ENCODE measurements at places on chromosomes 2 and 18.

- no peak for DNase-seq
Measured at GRCh38 chr2:143051465-143051864, 77.8 kb upstream of the ARHGAP15 start.

DNA sequence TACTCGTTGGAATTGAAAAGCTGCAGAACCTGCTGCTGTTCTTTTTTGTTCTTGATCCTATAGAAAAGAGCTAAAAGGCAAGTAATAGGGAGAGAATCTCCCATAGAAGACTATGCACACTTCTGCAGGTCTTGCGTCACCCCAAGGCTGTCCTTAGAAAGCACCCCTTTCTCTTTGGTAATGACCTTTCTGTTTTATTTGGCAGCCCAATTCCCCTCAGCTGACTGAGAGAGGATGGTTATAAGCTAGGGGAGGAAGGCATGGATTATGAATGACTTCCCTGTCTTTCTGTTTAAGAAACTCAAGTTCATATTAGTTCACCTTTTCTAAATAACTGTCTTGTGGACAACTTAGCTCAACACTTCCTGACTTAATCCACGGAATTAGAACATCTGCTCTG, 122.9 kb downstream of the TXNL1 start:
- no peak for DNase-seq

DNA sequence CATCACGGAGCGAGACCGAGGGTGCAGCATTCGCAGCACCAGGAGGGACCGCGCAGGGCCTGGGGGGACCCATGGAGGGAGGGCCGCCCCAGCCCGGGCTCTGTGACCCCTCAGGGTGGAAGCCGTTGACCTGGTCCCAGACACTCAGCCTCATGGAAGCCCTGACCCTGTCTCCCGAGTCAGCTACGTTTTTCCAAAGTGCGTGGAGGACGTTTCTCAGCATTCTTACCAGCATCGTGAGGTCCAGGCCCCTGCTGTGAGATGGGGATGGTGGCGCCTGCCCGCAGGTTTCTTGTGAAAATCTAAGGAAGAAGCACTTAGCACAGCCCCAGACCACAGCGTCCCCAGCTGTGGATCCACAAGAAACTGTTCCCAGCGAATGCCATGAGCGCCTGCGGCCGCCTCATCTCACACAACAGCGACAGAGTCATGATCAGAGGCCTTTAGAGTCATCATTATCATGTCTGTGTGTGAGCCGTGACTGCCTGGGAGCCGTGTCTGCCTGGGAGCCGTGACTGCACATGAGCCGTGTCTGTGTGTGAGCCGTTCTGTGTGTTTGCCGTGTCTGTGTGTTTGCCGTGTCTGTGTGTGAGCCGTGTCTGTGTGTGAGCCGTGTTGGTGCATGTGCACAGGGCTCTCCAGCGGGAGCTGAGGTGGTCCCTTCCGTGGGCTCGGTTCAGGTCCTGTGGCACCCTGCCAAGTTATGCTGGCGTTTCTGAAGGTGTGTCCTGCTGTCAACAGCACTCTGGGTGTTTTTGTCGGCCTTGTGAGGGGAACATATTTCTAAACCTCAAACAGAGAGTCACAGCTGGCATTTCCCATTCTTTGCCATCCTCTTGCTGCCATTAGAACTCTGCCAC, 49.2 kb upstream of the KCNG2 start:
- DNase-seq = no peak

DNA sequence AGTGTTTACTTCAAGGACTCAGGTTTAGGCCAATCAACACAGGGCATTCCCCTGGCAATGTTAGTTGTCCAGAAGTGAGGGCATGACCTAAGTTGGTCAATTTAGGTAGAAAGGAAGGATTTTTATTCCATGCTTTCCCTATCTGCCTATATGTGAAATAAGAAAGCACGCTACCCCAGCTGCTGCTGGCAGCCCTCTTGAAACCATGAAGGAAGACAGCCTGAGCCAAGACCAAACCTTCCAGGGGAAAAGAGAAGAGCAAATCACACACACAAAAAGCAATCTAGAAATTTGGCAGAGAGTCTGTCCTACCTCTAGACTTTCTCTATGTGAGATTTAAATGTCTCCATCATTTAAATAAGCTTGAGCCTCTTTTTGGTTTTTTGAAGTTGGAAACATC, 387.6 kb downstream of the TNS1 start:
- no peak for DNase-seq

- DNase-seq = peak; percentile 98
Measured at GRCh38 chr2:46257476-46257875, 39.7 kb upstream of the EPAS1 start.

- DNase-seq = no peak
Measured at GRCh38 chr2:65407240-65407639, 25.2 kb downstream of the SPRED2 start.

DNA sequence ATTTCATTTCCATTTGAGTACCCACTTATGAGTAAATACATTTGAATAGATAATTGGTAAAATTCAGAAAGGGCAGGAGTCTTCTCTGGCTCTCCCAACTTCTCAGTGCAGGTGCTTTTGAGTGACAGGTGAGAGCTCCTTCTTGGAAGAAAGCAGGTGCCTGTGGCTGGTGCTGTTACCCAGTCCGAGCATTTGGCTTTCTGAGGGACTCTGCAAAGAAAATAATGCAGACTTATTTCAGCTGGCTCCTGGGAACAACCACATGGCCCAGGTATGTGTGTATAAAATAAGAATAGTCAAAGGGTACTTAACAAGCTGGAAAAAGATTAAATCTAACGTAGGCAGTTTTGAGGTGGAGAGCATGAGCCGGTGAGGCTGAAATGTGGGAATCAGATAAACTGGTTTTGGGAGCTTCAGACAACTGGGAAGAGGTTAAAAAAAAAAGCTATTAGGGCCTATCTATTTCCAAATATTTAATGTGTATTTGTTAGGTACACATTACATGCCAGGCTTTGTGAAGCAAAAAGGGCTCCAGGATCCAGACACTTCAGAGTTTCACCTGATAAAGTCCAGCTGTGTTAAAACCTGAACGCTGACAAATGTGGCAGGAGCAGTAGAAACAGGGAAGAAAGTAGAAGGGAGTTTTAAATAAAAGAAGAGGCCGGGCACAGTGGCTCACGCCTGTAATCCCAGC, 20.6 kb downstream of the ZNF236 start:
- DNase-seq = no peak

GRCh38 chr18:31436825-31437224, 10.7 kb upstream of the DSG3 start:
- peak; percentile 71 for DNase-seq

DNA sequence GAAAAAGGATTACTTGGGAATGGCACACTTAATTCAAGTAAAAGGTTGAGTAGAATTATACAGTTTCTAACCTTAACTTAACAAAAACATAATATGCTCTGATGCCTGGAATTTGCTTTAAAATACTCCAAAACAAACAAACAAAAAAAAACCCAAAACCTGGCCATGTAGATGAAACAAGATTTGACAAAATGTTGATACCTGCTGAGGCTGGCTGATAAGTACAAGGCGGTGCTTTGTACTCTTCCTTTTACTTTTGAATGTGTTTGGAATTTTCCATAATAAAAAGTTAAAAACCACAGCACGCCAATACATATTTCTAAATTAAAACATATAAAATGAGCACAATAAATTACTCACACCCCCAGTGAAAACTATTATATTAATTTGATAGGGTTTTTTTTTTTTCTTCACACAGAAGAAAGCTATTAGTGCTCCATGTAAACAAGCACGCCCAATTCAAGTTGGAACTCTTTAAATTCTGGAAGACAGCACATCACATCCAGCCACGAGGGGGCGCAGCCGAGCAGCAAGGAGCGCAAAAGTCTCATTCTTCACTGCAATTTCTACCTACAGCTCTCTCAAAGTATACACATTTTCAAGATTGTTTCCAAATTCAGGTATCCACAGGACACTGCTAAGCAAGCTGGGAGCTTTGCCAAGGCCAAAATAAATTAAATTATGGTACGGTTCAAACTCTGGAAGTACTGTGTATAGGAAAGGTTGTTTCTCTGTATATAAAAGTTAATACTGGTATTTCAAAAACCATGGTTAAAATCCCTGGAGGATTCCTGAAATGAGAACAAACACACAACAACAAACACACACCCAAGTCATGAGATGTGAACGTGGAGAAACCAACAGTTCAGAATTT, 7.5 kb downstream of the SERTAD2 start:
- DNase-seq = peak; percentile 81

DNA sequence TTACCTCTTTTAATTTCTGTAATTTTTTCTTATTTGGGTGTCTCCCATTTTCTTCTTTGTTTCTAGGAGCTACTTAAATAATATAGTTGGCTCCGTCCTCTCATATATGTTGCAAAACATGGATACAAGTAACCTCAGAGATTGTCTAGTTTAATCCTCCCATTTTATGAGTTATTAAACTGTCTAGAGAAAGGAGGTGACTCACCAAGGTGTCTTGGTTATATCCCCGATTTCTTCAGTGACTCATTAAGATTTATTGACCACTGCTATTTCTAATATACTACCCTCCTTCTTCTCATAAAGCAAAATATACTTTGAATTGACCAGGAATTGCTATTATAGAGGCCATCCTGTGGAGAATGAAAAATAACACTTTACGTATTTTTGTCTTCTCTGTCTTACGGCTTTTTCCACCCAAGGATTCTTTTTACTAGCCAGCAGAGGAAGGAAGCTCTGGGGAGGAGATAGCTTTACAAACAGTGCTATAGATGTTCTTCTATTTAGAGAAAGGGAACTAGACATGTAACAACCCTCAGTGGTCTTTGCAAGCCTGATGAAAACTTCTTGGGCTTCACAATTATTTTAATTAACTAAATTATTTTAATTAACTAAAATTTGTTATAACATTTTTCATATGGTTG, 300.4 kb upstream of the TNP1 start:
- DNase-seq = no peak

DNA sequence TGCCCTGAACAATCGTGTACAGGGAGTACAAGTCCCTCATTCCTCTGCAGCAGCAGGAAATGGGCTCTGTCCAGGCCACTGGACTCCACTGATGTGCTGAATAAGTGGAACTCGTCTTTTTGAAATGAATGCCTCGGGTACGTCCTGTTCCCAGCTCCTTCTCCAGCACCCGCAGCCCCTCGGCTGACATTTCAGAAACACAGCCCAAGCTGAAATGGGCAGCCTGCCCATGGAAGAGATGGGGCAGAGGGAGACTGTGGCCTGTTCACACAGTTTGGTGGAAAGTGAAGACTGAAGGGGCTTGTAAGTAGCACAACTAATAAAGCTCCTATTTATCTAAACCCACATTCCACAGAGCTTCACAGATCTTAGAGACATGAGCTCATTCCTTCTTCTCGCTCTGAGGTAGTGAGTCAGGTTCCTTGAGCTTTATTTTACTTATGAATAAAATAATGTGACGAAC, 498.6 kb downstream of the TXNL1 start:
- DNase-seq = no peak

- no peak for DNase-seq
Measured at GRCh38 chr2:82857967-82858366, 1601.1 kb downstream of the SUCLG1 start.

GRCh38 chr18:70334264-70334663, 45.4 kb downstream of the SOCS6 start:
- no peak for DNase-seq

DNA sequence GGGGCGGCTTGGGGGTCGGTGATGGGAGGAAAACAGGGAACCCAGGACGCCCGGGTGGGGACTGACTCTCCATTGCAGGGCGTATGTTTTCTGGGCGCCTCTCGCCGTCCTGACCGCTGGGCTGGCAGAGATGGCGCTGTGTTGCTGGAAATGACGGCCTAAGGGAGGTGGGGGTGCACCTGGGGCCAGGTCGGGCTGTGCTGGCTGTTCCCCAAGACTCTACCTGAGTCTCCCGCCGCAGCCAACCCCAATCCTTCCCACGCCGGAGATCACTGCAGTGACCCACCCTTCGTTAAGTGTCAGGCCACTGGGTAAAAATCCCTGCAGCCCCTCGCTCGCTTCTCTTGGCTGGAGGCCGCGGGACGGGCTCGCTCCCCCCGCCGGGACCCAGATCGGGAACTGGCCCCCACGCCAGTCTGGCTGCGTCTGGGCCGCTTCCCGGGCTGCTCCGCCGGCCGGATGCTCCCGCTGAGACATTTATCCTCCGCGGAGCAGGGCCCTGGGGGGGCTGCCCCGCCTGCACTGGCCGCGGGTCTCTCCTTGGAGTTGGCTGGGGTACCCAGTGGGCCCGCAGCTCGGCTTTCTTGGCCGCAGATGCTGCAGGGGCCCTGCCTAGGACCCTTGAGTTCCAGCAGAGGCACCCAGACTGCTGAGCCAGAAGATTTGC, 7.8 kb upstream of the ARMC9 start:
- DNase-seq = peak; percentile 42

- no peak for DNase-seq
Measured at GRCh38 chr18:51072586-51073313, 42.7 kb downstream of the SMAD4 start.

DNA sequence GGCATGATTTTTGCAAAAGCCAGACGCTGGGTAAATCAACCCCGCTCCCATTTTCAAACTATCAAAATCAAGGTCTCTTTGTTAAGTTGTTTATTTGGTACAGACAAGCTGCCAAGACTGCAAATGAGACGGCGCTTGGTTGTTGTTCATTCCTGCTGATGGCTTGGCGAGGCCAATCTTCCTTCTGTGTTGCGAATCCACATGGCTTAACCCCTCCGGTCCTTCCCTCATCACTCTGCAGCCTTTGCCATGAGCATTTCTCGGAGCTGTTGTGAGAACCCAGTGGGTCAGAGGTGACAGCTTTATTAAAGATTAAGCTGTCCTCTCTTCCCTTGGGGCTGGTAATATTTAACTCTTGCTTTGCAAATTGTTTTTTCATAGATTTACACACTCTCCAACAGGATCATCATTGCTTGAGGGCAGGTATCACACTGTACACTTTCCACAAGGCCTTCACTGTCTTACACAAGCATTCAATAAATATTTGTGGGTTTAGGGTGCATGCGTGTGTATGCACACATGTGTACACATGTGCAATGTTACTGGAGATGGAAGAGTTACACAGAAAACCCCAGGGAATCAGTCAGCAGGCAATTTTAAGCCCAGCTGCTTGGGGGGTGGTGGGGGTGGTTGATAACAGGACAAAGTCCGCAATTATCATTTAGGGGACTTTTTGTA, 27.8 kb upstream of the KCNF1 start:
- DNase-seq = no peak

DNA sequence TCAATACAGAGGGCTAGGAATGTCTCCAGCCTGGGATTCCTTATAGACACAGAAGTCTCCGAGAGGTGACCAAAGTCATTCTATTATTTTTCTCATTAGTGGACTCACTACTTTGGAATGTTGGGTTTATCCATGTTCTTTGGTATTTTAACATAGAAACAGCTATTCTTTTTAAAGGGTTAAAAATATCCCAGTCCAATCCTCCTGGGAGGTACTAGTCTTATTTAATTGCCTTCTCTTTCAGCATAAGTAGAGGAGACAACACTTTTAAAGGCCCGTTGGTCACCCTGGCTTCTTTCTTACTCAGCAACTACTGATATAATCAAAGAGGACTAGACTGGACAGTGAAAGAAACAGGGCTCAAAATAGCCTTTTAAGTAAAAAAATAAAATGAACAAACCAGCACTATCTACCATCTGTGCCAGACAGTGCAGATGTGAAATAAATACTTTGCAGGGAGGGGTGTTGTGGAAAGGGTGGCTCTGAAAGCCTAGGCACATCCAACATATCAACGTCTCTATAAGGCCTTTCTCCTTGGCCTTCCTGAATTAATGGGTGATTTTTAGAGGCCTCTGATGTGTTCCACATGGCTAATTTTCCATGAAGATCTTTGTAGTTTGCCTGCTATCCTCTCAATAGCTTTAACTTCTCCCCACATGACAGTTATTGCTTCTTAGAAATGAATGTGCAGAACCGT, 334.4 kb upstream of the THUMPD2 start:
- DNase-seq = no peak
